ENCODE measurements at places on chromosomes 5 and 9.

- no peak overlapping the region for H3K27ac ChIP-seq
- no peaks in the 10 kb centered on the region for H3K27me3 ChIP-seq
Measured at GRCh38 chr9:115010874-115011273, 80.5 kb upstream of the TNFSF8 start.

GRCh38 chr5:143403334-143403592 is 223 bp downstream of the NR3C1 start:
- peaks cover 51% of the 10 kb centered on the region for H3K4me1 ChIP-seq
- H3K27me3 ChIP-seq: no peaks in the 10 kb centered on the region
- H3K36me3 ChIP-seq: peaks cover 17% of the 10 kb centered on the region

DNA sequence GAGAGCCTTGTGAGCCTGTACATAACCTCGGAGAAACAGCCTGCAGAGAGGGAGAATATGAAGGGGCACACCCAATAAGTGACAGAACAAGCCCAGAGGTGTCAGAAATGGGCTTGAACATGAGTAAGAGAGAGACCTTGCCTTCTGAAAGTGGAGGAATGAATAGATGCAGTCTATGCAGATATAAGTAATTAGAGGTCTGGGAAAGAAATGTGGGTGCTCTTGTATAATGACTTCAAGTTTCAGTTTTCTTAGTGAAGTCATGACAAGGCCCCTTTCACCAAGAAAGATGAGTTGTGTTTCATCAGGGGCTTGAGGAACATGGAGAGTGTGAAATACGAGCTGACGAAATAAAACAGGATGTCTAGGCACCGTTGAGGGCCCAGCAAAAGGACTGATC is 15.1 kb downstream of the GRAMD2B start:
- H3K4me3 ChIP-seq: no peak overlapping the region
- no peaks in the 10 kb centered on the region for H3K36me3 ChIP-seq
- H3K27me3 ChIP-seq: no peaks in the 10 kb centered on the region
- H3K4me1 ChIP-seq: peaks cover under 1% of the 10 kb centered on the region

- H3K4me3 ChIP-seq: no peak overlapping the region
- no peak overlapping the region for H3K27ac ChIP-seq
- no peak for DNase-seq
- no peaks in the 10 kb centered on the region for H3K4me1 ChIP-seq
- no peaks in the 10 kb centered on the region for H3K27me3 ChIP-seq
- no peaks in the 10 kb centered on the region for H3K36me3 ChIP-seq
Measured at GRCh38 chr5:82639393-82640144, 361.4 kb upstream of the RPS23 start.

- H3K36me3 ChIP-seq: no peaks in the 10 kb centered on the region
- H3K4me1 ChIP-seq: no peaks in the 10 kb centered on the region
- no peaks in the 10 kb centered on the region for H3K27me3 ChIP-seq
- no peak overlapping the region for H3K4me3 ChIP-seq
- no peak overlapping the region for H3K27ac ChIP-seq
Measured at GRCh38 chr5:172852490-172853354, 18.7 kb downstream of the ERGIC1 start.

GRCh38 chr5:106882035-106882434 is 788.7 kb downstream of the EFNA5 start:
- no peaks in the 10 kb centered on the region for H3K4me1 ChIP-seq
- no peak overlapping the region for H3K4me3 ChIP-seq
- no peaks in the 10 kb centered on the region for H3K36me3 ChIP-seq
- H3K27me3 ChIP-seq: no peaks in the 10 kb centered on the region
- H3K27ac ChIP-seq: no peak overlapping the region
- no peak for DNase-seq

DNA sequence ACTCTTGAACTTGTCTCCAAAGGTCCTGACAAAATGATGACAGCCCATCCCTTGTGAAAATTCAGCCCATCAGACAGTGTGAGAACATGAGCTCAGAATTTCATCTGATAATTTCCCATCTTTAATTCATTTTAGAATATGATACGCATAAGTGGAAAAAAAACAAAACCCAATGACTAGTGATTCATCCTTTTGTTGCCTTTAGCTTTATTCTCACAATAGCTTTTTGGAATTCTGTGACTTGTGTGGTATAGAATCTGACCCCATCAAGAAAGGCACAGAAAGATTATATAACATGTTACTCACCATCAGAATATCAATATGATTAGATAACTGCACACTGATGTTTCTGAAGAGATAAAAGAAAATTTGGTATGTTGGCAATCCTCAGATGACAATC is 16.1 kb upstream of the TMED7 start:
- no peak overlapping the region for H3K4me3 ChIP-seq
- no peak overlapping the region for H3K27ac ChIP-seq
- peaks cover 10% of the 10 kb centered on the region for H3K27me3 ChIP-seq
- H3K4me1 ChIP-seq: no peaks in the 10 kb centered on the region
- H3K36me3 ChIP-seq: no peaks in the 10 kb centered on the region

GRCh38 chr5:111584651-111585050 is 72.3 kb upstream of the STARD4 start:
- H3K4me1 ChIP-seq: no peaks in the 10 kb centered on the region
- no peak overlapping the region for H3K27ac ChIP-seq
- H3K4me3 ChIP-seq: no peak overlapping the region
- peaks cover 3% of the 10 kb centered on the region for H3K27me3 ChIP-seq
- DNase-seq: no peak
- H3K36me3 ChIP-seq: no peaks in the 10 kb centered on the region

DNA sequence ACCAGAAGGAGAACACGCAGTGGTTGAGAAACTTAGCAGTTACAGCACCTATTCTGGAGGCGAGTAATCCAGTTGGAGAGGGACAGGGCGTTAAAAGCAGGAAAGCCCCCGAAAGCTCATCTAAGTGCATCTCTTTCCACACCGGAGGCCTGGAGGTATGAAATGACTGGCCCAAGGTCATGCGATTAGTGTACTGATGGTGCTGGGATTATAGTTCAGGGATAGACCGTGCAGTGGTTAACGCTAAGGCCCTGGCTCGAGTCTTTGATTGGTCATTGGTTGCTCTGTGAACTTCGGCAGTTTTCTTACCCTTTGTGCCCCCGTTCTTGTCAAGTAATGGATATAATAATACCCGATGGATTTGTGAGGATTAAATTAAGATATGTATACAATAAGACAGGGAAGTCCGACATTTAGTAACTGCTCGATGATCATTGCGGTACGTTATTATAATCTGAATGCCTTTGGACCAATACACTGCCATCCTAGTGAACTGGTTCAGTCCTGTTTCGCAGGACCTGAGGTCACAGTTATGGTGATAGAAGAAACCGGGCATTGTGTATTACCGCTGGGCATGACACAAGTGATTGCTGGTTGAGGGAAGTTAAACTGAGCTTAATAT is 960 bp downstream of the CANX start:
- H3K27me3 ChIP-seq: no peaks in the 10 kb centered on the region
- DNase-seq: no peak
- H3K27ac ChIP-seq: peak overlapping the region; percentile 95

- H3K4me3 ChIP-seq: no peak overlapping the region
- no peaks in the 10 kb centered on the region for H3K4me1 ChIP-seq
- H3K36me3 ChIP-seq: no peaks in the 10 kb centered on the region
- H3K27ac ChIP-seq: no peak overlapping the region
- DNase-seq: no peak
- no peaks in the 10 kb centered on the region for H3K27me3 ChIP-seq
Measured at GRCh38 chr5:943918-944620, 51.4 kb downstream of the TRIP13 start.

DNA sequence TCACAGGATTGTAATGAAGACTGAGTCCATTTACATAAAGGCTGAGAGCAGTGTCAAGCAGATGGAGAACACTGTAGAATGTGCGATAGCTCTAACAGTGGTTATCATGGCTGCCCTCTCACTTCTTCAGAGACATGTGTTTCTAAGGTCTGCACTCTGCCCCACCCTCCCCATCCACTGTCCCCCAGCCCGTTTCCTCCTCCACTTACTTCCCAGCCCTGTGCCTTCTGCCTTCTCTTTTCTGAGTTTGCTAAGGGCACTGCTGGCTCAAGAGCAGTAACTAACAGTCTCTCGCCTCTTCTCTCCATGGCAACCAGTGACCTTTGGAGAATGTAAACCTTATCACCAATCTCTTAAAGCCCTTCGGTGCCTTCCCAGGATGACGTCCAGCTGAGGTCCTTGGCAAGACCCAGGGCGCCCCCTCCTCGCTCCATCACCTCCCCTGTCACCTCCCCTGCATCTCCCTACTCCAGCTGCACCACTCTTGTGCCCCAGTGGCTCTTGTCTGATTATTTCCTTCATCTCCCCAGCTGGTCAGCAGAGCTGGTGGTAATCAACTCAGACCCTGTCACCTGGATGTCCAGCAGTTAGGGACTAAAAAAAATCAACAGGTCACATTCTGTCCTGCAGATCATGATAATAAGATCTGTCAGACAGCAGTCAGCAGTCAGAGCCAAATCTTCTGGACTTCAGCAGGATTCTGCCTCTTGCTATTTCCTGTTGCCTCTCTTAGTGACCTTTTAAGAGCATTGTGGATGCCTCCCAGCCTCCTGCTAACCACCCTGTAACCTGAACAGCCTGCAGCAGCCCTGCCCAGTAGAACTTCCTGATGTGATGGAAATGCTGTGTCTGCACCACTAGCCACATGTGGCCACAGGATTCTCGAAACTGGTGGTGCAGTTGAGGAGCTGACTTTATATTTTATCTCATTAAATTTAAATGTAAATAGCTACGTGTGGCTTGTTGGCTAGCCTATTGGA is 9.0 kb downstream of the FXN start:
- peaks cover 22% of the 10 kb centered on the region for H3K36me3 ChIP-seq
- no peak overlapping the region for H3K4me3 ChIP-seq
- DNase-seq: no peak
- H3K4me1 ChIP-seq: no peaks in the 10 kb centered on the region
- no peaks in the 10 kb centered on the region for H3K27me3 ChIP-seq

DNA sequence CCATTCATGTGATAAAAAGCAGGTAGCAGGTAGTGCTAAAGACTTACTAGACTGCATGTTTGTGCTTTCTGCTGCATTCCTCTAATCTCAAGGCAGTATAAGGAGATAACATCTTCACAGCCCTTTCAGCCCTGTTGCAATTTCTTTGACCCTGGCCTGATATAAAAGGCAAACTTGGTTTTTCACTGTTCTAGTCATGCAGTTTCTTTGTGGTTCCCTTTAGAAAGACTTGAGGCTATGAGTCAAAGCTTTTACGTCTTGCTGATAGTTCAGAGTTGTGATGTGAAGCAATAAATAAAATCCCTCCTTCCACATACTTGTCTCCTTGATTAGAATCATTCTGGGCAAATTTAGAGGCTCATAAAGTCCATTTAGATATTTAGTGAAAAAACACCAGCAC is 88.6 kb upstream of the CDKN2B start:
- H3K27ac ChIP-seq: no peak overlapping the region
- no peaks in the 10 kb centered on the region for H3K36me3 ChIP-seq
- H3K27me3 ChIP-seq: no peaks in the 10 kb centered on the region
- DNase-seq: no peak

DNA sequence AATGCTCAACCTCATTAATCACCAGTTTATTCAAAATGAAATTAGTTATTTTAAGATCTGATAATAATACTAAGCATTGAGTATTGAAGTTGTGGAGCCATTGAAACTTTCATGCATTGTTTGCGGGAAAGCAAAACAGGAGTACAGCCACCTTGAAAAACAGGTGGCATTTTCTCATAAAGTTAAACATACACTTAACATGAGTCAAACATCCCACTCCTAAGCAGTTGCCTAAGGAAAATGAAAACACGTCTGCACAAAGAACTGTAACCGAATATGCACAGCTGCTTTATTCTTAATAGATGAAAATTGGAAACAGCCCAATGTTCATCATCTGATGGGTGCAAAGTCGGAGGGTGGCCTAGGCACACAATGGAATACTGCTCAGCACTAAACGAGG is 177.3 kb downstream of the IRX2 start:
- H3K27me3 ChIP-seq: no peaks in the 10 kb centered on the region
- no peaks in the 10 kb centered on the region for H3K4me1 ChIP-seq
- no peak overlapping the region for H3K27ac ChIP-seq
- H3K4me3 ChIP-seq: no peak overlapping the region
- no peaks in the 10 kb centered on the region for H3K36me3 ChIP-seq

DNA sequence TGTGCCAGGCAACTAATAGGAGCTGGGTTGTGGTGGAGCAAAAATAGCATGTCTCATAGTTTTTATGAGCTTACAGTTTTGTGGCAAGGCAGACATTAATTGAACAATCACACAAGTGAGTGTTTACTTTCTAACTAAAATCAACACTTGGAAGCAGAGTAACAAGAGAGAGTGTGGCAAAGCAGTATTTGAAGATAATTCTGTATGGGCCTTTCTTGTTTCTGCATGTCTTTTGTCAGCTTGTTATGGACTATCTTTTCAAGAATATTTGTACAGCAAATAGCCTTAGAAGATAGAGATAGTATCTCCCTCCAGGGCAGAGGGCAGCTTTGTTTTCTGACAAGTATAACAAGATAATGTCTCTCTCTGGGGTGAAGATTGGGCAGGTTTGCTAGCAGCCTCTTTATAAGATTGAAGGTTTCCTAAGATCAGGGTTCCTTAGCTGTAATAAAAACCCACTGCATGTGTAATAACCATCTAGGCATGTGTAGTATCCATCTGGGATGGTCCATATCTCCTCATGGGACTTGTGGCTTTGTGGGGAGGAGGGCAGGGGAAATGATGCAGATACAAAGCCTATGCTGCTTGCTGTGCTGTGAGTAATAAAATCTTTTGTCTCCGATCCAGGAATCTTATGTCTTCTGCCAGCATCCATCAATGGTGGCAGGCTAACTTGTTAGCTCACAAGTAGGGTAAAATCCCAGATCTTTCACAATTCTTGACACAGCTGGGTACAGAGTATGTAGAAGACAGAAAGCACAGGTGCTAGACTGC is 479.9 kb downstream of the KDM4C start:
- no peak for DNase-seq
- no peaks in the 10 kb centered on the region for H3K36me3 ChIP-seq
- H3K4me3 ChIP-seq: no peak overlapping the region
- H3K4me1 ChIP-seq: peaks cover 4% of the 10 kb centered on the region
- H3K27ac ChIP-seq: no peak overlapping the region
- H3K27me3 ChIP-seq: no peaks in the 10 kb centered on the region

GRCh38 chr5:40010436-40010835 is 585.7 kb upstream of the DAB2 start:
- H3K4me1 ChIP-seq: no peaks in the 10 kb centered on the region
- no peak overlapping the region for H3K27ac ChIP-seq
- H3K36me3 ChIP-seq: no peaks in the 10 kb centered on the region
- H3K27me3 ChIP-seq: peaks cover 8% of the 10 kb centered on the region

- H3K27ac ChIP-seq: no peak overlapping the region
- no peak for DNase-seq
- H3K4me3 ChIP-seq: peak overlapping the region; percentile 90
- peaks cover 22% of the 10 kb centered on the region for H3K36me3 ChIP-seq
- H3K4me1 ChIP-seq: peaks cover 58% of the 10 kb centered on the region
- H3K27me3 ChIP-seq: no peaks in the 10 kb centered on the region
Measured at GRCh38 chr5:115541611-115542010, 3.0 kb downstream of the FEM1C start.

GRCh38 chr5:175728885-175729828 is 71.3 kb downstream of the HRH2 start:
- H3K4me3 ChIP-seq: no peak overlapping the region
- peaks cover 8% of the 10 kb centered on the region for H3K4me1 ChIP-seq
- no peak for DNase-seq
- H3K36me3 ChIP-seq: no peaks in the 10 kb centered on the region
- peaks cover 5% of the 10 kb centered on the region for H3K27me3 ChIP-seq

- no peak overlapping the region for H3K4me3 ChIP-seq
- H3K4me1 ChIP-seq: no peaks in the 10 kb centered on the region
- DNase-seq: no peak
- H3K27me3 ChIP-seq: no peaks in the 10 kb centered on the region
- no peak overlapping the region for H3K27ac ChIP-seq
Measured at GRCh38 chr5:103648086-103648485, 85.5 kb upstream of the NUDT12 start.

- H3K27ac ChIP-seq: no peak overlapping the region
- H3K36me3 ChIP-seq: no peaks in the 10 kb centered on the region
- H3K4me3 ChIP-seq: no peak overlapping the region
- no peaks in the 10 kb centered on the region for H3K4me1 ChIP-seq
- DNase-seq: no peak
Measured at GRCh38 chr5:160694896-160695295, 157.1 kb downstream of the ATP10B start.
